ENCODE measurements at places on chromosomes 2 and 18. TPM values are rescaled to one million over a fixed set of nuclear protein-coding genes. Genes with fewer than 3 reads are reported as not detected.

DNA sequence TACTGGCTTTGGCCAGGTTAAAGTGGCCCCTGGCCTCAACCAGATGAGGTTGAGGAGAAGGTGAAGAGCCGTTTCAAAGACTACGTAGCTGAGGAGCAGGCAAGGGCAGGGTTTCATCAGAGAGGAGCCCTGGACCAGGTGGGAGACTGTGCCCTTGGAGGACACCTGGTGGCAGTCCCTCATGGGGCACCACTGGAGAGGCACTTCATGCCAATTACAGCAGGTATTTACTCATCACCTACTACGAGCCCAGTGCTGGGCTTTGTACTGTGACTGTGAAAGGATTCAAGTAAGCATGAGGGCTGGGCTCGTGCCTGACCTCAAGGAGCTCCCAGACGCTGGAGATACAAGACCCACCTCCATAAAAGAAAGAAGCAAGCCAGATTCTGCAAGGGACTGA, 37.6 kb downstream of the SMAD7 start:
- DNase-seq: no peak

DNA sequence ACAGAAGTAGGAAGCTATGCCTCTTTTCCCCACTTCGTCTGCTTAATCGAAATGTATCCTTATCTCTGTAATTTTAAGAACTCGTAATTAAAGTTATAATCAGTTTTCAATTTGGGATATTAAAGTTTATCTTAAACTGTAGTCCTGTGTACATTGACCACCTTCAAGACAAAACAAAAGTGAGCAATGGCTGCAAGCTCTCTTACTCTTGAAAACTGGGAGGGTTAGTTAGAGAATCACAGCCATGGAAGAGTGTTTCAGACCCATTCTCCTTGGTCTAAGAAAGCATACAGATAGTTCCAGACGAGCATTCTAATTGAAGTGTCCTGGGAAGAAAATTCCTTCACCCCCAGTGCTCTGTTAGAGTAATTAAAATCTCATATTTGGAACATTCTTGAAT, 2.0 kb downstream of the KCMF1 start:
- DNase-seq: no peak

- no peak for DNase-seq
These were observed 219.5 kb downstream of the GALR1 start for GRCh38 chr18:77469131-77469530.

DNA sequence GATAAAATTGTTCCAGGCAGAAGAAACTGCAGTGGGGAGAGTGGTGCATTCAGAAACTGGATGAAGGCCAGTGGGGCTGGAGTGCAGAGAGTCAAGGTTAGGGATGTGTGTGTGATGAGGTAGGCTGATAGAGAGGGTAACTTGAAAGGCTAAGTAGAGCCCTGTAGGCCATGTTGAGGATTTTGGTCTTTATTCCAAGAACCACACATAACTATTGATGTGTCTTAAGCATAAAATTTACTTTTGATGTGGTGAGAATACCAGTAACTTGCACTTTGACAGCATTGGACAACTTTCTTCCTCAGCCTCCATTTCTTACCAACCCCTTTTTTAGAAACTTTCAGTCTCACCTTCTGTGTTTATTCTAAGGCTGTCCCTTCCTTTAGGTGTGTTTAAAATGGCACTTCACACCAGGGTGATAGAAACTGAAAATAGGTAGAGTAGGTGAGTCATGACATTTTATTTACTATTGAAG, 22.6 kb downstream of the MTX2 start:
- DNase-seq: no peak

Gene SAG
- polyA plus RNA-seq: 0.07 TPM

Gene LOXHD1
- polyA plus RNA-seq: 0.28 TPM

Gene MRO
- polyA plus RNA-seq: 3.0 TPM

- no peak for DNase-seq
These were observed 120.4 kb upstream of the ACKR3 start for GRCh38 chr2:236449167-236449761.

Gene WDR75
- 46.6 TPM for polyA plus RNA-seq

GRCh38 chr2:29650631-29651097, 270.7 kb downstream of the ALK start:
- no peak for DNase-seq

- DNase-seq: no peak
These were observed 232.8 kb downstream of the EIPR1 start for GRCh38 chr2:3144856-3145255.

DNA sequence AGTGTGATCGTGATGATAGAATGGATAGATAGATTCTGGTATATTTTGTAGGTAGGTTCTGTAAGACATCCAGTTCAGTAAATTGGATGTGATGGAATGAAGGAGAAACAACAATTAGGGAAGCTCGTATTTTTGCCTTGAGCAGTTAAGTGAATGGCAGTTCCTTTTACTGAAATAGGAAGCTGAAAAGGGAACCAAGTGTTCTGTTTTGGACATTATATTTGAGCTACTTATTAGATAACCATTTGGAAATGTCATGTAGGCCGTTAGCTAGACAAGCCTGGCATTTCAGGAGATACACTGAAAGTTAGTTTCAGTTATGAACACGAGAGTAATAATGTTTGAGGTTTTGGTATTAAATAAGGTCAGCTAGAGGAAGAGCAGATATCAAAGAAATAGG, 41.5 kb downstream of the MARCHF7 start:
- no peak for DNase-seq

Gene METTL5
- polyA plus RNA-seq: 51.1 TPM
